ENCODE measurements at places on chromosomes 5 and 9. TPM values are rescaled to one million over a fixed set of nuclear protein-coding genes. Genes with fewer than 3 reads are reported as not detected.

CBY3 gene
- total RNA-seq = not detected

ZDHHC11B gene
- 4.3 TPM for total RNA-seq

GOLM1 gene
- 76.3 TPM for total RNA-seq

DNA sequence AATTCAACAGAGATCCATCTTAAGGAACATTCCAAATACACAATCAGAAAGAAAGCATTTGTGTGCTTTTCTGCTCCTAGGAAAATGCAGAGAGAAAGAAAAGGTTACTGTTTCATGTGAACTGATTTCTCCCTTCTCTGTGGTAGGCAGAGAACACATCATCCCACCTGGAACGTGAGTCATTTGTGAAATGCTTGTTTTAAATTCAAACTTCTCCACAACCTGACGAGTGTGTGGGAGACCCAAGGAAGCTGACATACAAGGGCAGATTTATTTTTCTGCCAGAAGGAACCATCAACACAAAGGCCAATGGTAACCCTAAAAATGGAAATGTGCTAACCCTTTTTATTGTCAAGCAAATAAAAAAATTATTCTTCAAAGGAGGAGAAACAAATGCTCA, 156.4 kb downstream of the EFNA5 start:
- no peak for DNase-seq
- no peak overlapping the region for H3K4me3 ChIP-seq
- H3K36me3 ChIP-seq = no peaks in the 10 kb centered on the region
- H3K27me3 ChIP-seq = no peaks in the 10 kb centered on the region
- H3K27ac ChIP-seq = no peak overlapping the region
- no peaks in the 10 kb centered on the region for H3K4me1 ChIP-seq

- no peak overlapping the region for H3K4me3 ChIP-seq
- no peak overlapping the region for H3K27ac ChIP-seq
- no peaks in the 10 kb centered on the region for H3K27me3 ChIP-seq
- no peak for DNase-seq
Measured at GRCh38 chr5:6236858-6237481, 141.4 kb downstream of the MED10 start.

- no peak overlapping the region for H3K4me3 ChIP-seq
- no peak for DNase-seq
- no peaks in the 10 kb centered on the region for H3K4me1 ChIP-seq
Measured at GRCh38 chr5:138829341-138829740, 45.8 kb downstream of the LRRTM2 start.

GRCh38 chr9:97959585-97959984, 21.6 kb upstream of the HEMGN start:
- H3K27ac ChIP-seq = no peak overlapping the region
- DNase-seq = no peak
- no peak overlapping the region for H3K4me3 ChIP-seq
- H3K4me1 ChIP-seq = no peaks in the 10 kb centered on the region
- no peaks in the 10 kb centered on the region for H3K36me3 ChIP-seq
- no peaks in the 10 kb centered on the region for H3K27me3 ChIP-seq

DNA sequence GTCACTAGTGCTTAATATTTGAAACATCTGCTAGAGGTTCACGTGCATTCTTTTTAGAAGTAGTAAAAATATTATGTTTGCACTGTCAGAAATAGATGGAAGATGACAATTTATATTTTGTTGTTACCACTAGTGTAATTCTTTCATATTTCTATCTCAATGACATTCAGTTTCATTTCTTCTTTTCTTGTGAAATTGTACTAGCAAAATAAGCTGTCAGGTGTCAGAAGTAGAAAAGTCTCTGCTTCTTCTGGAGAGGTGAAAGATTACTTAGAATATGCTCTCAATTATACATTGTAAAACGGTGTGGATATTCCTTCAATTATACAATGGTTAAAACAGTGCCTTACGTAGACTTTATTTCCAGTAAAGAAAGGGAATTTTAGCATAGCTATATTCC, 395.4 kb downstream of the CSNK1G3 start:
- H3K27me3 ChIP-seq = no peaks in the 10 kb centered on the region
- no peaks in the 10 kb centered on the region for H3K4me1 ChIP-seq
- H3K4me3 ChIP-seq = no peak overlapping the region
- DNase-seq = no peak
- H3K27ac ChIP-seq = no peak overlapping the region

- H3K36me3 ChIP-seq = no peaks in the 10 kb centered on the region
- peak overlapping the region; percentile 96 for H3K27ac ChIP-seq
- peaks cover 25% of the 10 kb centered on the region for H3K4me1 ChIP-seq
- no peaks in the 10 kb centered on the region for H3K27me3 ChIP-seq
- peak; percentile 78 for DNase-seq
- H3K4me3 ChIP-seq = peak overlapping the region; percentile 97
Measured at GRCh38 chr9:111630182-111630963, 761 bp upstream of the DNAJC25 start.

Data from spleen (tissue), 13 donors.